Hepatic stellate cell (primary cell): ENCODE measurements at places on chromosomes 5 and 9.
A peak's percentile ranks its signal among the peaks of the same experiment; 100 is the strongest.

DNA sequence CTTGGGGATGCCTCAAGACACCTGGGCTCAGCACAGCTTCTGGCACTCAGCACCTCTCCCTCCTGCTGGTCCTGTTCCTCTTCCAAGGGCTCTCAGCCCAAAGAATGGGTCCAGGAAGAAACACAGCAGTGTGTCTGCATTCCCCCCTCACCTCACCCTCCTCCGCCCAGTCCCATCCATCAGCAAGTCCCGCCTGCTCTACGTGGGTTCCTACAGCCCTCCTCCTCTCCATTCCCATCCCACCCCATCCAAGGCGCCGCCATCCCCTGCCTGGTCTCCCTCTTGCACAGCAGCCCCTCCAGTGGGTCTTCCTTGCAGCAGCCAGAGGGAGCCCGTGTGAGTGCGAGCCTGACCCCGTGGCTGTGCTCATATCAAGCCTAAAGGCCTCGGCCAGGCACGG, 52.3 kb upstream of the RPL26L1 start:
- DNase-seq, result no peak

GRCh38 chr5:116699332-116699731, 124.7 kb upstream of the SEMA6A start:
- no peak for DNase-seq

- no peak for DNase-seq
Observed at GRCh38 chr9:117938896-117939295, 234.7 kb downstream of the TLR4 start.

DNA sequence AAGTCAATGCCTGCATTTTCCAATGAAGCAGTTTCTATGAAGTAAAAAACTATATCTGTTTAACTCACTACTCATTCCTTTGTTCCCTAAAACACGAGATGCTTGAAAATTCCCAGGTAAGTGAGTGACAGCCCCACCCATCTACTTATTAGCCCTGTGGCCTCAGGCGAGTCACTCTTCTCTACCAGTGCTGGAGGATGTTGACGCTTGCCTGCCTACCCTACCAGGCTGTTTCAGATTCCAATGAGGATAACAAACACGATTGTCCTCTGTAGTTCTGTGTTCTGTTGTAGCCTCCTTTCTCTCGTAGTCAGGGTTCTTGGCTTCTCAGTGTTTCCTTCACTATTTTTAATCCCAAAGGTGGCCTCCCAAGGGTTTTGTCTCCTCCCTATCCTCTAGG, 388.8 kb downstream of the KDM4C start:
- DNase-seq, result no peak

GRCh38 chr5:143396353-143396940, 7.0 kb downstream of the NR3C1 start:
- no peak for DNase-seq

DNA sequence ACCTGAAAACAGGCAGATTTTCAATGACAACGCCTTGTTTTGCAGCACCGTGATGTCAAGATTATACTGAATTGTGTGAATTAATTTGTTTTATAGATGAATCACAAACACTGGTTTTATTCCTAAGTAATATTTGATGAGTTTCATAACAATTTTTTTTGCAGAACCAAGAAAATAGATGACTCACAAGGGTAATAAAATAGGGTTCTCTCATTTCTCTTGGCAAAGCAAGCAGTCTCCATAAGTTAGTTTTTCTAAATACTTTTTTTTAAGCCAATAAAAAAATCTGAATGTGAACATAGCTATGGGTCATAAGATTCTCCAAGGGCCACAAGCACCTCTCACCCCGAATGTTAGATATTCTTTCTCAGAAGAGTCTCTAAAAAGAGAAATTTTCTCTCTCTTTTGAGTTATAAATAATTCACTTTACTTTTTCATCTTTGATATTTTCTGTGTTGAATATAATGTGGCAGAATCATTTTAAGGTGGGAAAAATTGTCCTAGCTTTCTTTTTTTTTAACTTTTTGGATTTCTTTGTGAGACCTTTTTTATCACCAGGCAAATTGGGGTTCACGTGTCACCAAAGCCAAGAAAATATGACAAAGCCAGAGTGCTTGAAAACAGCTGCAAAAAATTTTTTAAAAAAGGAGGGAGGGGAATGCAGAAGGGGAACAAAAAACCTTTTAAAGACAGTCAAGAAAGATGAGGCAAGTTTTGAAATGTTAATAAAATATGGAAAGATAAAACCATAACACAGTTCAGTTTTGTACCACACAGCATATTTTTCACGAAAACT, 174.6 kb upstream of the DAPK1 start:
- DNase-seq, result peak; percentile 19

- DNase-seq, result peak; percentile 51
Observed at GRCh38 chr5:16812911-16813310, 123.2 kb downstream of the MYO10 start.

DNA sequence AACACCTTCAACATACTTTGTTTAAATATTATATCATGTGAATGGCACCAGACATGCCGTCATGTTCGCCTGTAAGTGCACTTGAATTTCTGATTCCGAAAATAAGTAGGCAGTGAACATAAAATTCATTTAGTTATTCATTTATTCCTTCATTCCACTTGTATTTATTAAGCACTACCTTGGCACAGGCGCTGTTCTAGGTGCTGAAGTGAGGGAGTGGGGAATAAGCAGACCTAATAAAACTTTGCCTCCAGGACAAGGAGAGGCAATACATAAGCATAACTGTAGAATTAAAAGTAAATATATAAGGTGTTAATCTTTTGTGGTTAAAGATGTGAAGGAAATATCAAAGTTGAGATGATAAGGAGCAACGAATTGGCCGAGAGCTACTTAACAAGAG, 297.4 kb downstream of the TENT4A start:
- DNase-seq, result no peak

DNA sequence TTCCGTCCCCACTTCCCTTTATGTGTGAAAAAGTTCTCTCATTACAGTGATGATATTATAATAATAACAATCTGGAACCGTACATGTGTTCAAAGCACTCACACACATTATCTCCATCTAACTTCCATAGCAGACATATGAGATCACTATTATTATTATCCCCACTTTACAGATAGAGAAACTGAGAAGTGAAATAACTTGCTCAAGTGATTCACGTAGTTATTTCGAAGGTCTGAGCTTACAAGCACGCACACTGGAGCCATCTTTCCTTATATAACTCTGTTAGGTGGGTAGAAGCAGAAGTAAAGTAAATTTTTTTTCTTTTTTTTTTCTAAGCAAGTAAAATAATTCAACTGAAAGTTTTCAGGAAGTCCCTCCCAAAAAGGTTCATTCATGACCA, 62.9 kb upstream of the PTGER4 start:
- no peak for DNase-seq

DNA sequence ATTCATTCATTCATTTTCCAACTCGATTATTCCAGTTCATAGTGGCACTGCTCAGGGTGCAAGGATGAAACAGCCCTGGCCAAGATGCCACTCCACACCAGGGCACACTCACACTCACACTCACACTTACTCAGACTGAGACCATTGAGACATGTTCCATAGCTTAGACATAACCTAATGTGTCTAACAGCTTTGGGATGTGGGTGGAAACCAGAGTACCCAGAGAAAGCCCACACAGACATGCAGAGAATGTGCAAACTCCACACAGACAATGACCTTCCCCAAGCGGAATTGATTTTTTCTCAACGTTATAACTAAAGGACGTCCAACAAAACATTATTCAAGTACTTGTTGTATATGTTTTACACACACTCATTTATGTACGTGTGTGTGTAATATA, 1363.5 kb downstream of the EFNA5 start:
- no peak for DNase-seq

DNA sequence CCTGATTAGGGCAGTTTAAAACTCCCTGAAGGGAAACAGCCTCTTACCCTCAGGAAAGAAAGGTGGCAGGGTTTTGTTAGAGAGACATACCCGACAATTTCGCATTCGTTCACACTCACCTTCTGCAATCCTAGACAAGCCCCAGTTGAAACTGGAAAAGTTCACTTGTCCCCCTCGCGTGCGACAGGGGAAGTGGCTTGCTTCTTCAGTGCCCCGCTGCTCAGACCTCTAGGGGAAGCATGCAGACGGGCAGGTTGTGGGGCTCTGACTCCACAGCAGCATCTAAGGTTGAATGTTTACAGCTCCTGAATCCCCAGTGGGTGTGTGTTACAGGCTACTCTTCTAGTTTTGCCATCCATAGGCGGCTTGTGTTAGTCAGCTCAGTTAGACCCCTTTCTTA, 575.7 kb upstream of the ACO1 start:
- no peak for DNase-seq

- no peak for DNase-seq
Observed at GRCh38 chr9:37676411-37676830, 25.7 kb downstream of the FRMPD1 start.

DNA sequence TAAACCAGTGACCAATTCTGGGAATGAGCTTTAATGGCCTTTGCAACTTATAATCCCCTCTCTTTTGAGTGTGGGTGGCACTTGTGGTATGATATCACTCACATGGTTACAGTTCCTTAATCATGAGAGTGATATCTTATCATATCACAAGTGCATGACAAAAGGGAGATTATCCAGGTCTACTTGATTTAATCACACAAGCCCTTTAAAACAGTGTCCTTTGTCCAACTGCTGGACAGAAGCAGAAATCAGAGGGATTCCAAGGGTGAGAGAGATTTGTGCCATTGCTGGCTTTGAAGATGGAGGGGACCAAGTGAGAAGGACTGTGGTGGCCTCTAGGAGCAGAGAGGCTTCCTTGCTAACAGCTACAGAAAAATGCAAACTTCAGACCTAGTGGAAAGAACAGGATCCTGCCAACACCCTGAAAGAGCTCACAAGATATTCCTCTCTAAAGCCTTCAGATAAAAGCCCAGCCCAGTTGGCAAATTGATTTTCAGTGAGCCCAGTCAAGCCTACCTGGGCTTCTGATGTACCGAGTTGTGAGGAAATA, 279.0 kb upstream of the TLE4 start:
- no peak for DNase-seq

GRCh38 chr5:180436275-180436674, 57.9 kb upstream of the CNOT6 start:
- DNase-seq, result no peak

DNA sequence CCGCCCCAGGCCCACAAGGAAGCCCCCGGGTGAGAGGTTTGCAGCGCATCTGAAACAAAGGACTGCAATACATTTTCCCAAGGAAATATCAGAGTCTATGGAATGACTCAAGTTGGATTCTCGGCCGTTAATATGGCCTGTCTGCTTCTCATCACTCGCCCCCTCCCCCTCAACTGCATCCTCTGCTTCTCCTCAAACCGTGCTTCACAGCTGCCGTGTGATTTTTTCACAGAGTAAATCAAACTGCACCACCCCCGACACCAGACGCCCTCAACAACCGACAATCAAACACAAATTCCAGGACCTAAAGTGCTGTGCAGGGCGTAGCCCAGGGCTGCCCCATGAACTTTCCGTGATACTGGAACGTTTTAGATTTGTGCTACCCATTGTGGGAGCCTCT, 176.9 kb downstream of the ROR2 start:
- DNase-seq, result no peak

GRCh38 chr5:181045316-181045715, 5.2 kb downstream of the BTNL9 start:
- DNase-seq, result no peak

GRCh38 chr5:76790632-76791290, 28.1 kb upstream of the F2RL1 start:
- DNase-seq, result peak; percentile 82

DNA sequence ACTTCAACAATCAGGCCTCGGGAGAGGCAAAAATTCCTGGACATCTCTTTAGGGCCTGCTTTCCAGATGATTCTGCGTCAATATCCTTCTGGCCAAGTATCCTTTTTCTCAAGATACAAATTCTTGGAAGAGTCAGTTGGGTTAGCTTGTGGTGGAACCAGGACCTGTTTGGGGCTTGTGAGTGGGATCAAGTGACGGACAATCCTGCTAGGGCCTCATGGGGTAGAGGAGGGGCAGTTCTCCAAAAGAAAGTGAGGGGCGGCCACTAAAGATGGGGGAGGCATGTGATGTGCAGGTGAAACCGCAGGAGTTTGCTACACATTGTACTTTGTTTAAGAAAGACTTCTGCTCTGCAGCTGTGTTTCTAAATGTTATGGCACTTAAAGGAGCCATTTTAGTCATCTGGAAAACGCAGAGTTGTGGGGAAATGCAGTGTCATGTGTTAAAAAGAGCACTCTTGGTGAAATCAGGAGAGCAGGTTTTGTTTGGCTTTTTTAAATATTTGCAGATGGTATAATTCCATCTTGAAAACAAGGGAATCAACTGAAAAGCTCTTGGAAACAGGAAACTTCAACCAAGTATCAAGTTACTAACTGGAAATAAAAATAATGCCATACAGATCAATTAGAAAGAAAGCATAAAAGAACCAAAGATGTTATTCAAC, 27.4 kb upstream of the GSN start:
- DNase-seq, result no peak

DNA sequence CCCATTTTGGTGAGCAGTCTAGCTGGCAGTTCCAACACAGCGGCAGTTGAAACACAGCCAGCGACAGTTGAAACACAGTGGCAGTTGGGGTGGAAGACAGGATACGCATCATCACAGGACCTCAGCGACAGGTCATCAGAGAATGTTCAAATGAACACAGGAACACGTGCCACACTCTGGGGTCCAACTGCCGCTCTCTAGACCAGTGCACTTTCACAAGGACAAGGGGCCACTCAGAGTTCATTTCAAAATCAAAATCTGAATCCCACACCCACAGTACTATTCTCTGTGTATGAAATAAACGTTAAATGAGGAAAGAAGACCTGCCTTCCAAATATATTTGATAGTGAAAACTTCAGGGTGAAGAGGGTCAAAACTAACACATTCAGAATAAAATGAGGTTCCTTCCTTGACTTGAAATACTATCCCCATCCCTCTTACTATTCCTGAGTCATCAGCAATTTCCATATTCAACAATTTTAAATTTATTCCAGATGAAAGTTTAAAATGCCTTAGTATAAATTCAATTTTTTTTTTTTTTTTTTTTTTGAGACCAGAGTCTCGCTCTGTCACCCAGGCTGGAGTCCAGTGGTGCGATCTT, 53.0 kb upstream of the SIMC1 start:
- DNase-seq, result no peak
